ENCODE measurements at places on chromosomes 6 and 20.

DNA sequence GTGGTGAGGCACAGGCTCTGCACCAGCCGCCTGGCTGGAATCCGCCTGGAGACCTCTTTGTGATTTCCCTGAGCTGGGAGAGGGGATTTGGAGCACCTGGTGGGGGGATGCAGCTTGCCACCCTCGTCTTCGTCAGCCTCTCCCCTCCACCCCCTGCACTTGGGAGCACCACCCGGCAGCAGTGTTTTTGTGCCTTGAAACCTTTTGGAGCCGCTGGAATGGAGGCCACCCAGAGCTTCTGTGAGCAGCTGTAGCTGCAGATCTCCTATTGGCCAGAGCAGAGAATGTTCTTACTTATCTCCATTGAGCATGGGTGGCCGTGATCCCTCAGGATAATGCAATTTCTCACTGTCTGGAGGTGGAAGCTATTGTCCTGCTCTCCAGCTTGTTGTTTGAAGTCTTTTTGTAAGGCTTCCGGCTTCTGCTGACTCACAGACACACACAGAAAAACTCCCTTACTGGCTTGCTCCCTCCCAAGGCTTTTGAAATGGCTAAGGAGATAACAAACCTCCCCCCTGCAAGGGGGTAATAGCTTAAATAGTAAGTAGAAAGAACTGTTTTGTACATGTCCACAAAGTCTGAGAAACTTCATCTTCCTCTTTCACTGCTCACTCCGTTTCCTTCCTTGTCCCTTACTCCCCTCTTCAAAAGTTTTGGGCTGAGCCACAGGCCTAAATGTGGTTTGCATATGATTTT lies 271.2 kb downstream of the PRL start:
- no peak for DNase-seq

DNA sequence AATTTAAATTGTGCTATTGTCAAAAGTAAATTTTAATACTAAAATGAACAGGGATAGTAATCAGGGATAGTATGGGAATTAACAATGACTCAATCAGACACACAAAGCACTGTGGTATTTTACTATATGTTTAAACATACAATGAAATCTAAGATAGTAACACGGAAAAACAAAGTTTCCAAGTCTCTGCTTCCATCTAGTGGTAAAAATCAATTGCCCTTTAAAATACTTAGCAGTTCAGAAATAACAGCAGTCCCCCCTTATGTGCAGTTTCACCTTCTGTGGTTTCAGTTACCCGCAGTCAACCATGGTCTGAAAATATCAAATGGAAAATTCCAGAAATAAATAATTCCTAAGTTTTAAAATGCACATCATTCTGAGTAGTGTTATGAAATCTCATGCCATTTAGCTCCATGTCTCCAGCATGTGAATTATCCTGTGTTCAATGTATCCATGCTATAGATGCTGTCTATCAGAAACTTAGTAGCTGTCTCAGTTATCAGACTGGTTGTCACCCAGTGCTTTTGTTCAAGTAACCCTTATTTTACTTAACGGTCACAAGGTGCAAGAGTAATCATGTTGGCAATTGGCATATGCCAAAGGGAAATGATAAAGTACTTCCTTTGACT lies 58.5 kb downstream of the AHI1 start:
- no peak for DNase-seq

GRCh38 chr6:132333639-132334520 lies 67.4 kb downstream of the MOXD1 start:
- no peak for DNase-seq

DNA sequence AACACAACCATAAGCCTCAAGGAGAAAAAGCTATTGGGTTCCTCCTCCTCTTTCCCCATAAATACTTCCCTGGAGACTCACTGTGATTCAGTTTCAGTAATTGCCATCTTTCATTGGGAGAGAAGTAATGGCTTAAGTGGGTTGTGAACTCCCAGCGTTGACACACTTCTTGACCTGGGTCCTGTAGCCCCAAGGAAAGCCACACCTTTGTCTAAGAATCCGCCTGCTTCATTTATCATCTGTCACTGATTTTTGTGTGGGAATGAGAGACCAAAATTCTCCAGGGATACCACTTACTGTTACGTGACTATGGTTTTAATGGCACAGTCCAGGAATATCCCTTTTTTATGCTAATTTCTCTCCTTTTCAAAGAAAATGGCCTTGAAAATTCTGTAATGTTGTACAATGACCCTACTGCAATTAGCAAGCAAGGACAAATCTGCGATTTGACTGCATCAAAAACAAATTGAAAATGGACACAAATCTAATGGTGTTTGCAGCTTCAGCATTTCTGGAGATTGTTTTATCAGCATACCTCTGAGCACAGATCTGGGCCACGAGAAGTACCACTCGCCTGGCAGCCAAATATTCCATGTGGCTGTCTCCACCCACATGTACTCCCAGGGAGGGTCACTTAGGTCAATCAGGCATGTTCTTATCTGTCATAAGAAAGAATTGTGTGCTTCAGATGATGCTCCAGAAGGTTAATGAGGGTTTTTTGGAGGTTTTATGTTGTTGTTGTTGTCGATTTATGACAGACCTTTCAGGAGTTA lies 29.8 kb downstream of the DCBLD1 start:
- no peak for DNase-seq

DNA sequence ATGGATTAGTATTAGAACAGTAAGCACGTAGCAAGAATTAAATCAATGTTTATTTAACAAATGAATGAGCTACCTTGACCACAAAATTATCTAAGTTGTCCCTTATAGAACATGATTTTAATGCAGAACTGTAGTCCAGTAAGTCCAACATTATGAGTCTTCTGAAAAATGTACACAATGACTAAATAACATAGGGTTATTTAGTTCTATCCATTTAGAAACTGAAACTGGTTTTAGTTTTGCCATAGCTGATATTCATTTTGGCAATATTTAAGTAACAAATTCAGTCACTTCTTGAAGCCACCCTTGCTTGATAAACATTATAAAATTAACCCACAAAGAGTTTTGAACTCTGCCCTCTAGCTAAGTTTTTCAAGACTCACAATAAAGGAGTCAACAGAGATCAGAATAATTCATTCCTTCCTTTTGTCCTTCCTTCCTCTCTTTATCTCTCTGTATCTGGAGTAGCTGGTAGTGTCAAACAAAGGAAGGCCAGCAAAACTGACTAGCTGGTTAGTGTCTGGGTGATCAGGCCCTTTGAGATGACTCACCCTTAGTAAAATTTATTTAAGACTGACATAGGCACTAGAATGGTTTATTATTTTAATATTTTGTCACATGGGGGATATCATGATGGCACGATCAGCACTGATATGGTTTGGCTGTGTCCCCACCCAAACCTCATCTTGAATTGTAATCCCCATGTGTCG lies 115.1 kb downstream of the BTBD9 start:
- no peak for DNase-seq

DNA sequence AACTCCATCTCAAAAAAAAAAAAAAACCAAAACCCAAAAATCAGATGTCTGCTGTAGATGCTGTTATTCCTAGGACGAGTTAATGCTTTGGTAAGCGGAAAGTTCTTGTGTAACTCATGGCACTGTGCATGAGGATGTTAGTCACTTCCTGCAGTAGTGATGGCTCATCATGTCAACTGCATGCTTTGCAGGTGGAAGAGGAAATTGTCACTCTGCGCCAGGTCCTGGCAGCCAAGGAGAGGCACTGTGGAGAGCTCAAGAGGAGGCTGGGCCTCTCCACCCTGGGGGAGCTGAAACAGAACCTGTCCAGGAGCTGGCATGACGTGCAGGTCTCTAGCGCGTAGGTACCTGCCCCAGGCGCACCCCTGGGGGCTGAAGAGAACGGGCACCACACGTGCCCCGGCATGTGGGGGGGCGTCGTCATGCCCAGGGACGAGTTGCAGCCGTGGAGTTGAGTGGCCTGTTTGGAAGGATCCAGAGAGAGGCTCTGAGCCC lies 8.5 kb downstream of the TPD52L2 start:
- DNase-seq = no peak

GRCh38 chr20:38545771-38546170 lies 35.2 kb upstream of the ADIG start:
- no peak for DNase-seq
